H4 (cell line): ENCODE measurements at places on chromosomes 2 and 18.

DNA sequence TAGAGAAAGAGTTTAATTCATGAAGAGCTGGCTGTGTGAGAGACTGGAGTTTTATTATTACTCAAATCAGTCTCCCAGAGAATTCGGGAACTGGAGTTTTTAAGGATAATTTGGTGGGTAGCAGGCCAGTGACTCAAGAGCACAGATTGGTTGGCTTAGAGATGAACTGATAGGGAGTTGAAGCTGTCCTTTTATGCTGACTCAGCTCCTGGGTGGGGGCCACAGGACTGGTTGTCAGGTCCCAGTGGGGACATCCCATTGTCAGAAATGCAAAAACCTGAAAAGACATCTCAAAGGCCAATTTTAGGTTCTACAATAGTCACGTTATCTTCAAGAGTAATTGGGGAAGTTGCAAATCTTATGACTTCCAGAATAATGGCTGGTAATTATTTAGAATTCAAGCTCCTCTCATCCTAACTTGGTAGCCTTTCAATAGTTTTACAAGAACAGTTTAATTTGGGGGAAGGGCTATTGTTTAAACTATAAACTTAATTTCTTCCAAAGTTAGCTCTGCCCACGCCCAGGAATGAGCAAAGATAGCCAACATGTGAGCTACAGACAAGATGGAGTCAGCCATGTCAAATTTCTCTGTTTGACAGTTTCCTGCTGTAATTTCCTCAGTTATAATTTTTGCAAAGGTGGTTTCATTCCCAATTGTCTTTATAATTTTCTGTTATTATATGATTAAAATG lies 149.4 kb upstream of the SLC39A10 start:
- DNase-seq: no peak

GRCh38 chr18:63017977-63018376 lies 301.6 kb downstream of the BCL2 start:
- DNase-seq: no peak

DNA sequence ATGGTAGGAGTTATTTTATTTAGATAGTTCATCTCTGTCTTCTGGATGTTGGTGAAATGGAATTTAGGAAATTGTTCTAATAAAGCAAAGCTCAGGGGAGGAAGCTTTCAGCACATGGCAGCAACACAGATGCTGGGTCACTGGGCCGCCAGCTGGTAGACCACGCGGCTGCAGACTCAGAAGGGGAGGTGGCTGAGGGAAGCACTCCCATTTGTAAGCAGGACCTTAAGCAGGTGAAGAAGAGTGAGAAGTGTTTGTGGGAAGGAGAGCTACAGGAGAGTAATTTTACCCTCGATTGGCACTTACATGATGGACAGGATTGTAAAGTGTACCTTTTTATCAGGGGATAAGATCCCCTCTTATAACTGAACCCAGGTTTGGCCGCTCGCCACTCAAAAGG lies 24.4 kb downstream of the NMS start:
- no peak for DNase-seq

GRCh38 chr2:208253600-208254117 lies 1.2 kb downstream of the IDH1 start:
- no peak for DNase-seq

GRCh38 chr18:21769206-21769605 lies 28.6 kb downstream of the MIB1 start:
- no peak for DNase-seq

GRCh38 chr2:85421260-85422071 lies 3.0 kb downstream of the SH2D6 start:
- no peak for DNase-seq

GRCh38 chr2:182064019-182064778 lies 78.5 kb downstream of the PPP1R1C start:
- DNase-seq: no peak
